ENCODE measurements at places on chromosomes 3 and 15.

DNA sequence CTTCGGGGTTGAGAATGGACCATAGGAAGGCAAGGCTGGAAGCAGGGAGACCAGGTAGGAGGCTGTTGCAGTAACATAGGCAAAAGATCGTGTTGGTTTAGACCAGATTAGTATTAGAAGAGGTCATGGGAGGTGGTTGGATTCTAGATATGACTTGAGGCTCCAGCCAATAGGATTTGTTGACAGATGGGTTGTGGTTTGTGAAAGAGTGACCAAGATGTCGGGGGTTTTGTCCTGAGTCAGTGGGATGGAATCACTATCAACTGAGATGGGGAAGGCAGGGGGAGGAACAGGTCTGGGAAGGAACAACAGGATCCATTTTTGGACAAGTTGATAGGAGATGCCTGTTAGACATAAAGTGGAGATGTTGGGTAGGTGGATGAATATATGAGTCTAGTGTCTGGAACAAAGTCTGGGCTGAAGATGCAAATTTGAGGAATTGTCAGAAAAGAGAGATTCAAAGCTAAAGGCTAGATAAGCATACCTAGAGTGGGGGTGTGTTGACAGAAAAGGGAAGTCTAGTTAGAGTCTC is 95.5 kb upstream of the NPHP3 start:
- DNase-seq: no peak

GRCh38 chr3:172201136-172201869 is 161.9 kb downstream of the FNDC3B start:
- no peak for DNase-seq

- DNase-seq: no peak
Observed at GRCh38 chr15:76011627-76012551, at the start of gene NRG4. Gene NRG4, minus strand, starts transcription at chr15:76012424. Its CDS starts 1,194 bp downstream, at chr15:76011230.

GRCh38 chr3:10556312-10556711 is 50.9 kb upstream of the ATP2B2 start:
- DNase-seq: no peak

- DNase-seq: no peak
Observed at GRCh38 chr15:72614810-72615532, 39.5 kb upstream of the GOLGA6B start.

- no peak for DNase-seq
Observed at GRCh38 chr3:195003006-195003892, 267.7 kb downstream of the XXYLT1 start.

- DNase-seq: no peak
Observed at GRCh38 chr15:70323111-70323851, 225.6 kb upstream of the TLE3 start.

DNA sequence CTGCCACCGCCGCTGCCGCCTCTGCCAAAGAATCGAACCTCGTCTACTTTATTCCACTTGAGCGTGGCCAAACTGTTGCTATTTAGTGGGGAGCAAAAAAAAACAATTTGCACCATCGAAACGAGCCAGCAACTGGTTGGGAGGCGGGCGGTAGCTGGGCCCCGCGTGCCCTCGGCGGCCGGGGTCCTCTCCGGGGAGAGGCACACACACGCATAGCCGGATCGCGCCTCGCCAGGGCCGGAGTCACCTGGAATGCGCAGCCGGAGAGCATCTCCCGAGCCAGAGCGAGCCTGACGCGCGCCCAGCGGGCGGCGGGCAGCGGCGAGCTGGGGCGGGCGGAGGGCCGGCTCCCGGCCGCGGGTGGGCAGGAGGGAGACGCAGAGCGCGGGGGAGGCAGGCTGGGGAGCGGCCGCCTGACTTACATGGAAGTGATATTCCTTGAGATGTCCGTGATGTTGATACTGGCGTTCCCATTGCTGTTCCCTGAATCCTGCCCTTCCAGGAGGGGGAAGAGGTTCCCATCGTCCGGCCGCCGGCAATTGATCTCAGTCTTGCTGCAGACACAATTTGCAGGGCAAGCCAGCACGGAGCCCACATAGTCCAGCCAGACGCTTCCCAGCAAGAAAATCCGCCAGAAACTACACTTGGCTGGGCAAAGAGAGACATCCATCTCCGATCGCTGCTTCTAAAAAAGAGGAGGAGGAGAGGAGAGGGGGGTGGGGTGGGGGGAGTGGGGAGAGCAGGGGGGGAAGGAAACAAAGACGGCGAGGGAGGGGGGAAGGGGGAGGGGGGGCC is 858 bp downstream of the NTRK3 start:
- no peak for DNase-seq

- no peak for DNase-seq
Observed at GRCh38 chr15:40762919-40763800, 708 bp upstream of the GCHFR start.

DNA sequence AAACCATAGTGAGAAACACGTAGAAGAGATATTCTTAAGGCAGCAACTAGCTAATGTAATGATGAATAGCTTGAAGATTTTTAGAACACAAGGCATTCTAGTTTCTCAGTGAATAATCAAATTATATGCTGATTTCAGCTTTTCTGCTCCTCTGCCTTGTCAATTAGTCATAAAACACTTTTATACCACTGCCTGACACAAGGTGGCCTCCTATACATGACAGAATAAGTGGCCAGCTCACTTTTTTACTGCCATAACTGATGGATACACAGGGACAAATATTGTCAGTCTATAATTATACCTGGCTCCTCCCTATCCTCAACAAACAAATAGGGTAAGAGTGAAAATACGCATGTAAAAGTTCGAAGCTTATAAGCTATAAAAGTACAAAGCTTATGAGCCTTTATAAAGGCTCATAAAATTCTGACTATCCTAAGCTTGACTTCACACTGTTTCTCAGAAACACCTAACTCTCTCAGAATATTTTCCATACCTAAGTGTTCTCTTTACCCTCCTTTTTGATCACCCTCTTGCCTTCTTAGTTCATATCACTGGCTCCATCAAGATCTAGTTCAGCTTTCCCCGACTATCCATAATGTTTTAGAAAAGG is 81.6 kb downstream of the HERC1 start:
- DNase-seq: no peak

GRCh38 chr15:90022905-90023700 is 22.0 kb downstream of the ZNF710 start:
- no peak for DNase-seq

GRCh38 chr15:48855501-48856440 is 22.2 kb upstream of the EID1 start:
- DNase-seq: no peak

DNA sequence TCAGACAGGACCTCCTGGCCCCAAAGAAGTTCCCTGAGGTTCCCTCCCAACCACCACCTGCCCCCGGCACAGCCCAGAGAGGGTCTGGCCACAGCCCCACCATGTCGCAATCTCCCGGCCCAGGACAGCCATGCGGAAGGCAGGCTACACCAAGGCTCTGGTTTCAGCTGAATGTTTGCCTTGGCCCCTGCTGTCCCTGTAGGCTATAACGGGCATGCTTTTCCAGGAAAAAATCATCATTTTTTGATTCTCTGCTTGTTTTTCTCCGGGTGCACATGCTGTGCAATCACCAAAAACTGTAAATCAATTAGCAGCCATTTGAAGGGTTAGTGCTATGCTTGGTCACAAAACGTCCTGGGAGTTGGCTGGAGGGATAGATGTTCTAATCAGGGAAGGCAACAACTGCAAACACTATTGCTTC is 142.7 kb upstream of the IGF1R start:
- no peak for DNase-seq

- DNase-seq: no peak
Observed at GRCh38 chr3:15361494-15362214, 29.3 kb upstream of the SH3BP5 start.

DNA sequence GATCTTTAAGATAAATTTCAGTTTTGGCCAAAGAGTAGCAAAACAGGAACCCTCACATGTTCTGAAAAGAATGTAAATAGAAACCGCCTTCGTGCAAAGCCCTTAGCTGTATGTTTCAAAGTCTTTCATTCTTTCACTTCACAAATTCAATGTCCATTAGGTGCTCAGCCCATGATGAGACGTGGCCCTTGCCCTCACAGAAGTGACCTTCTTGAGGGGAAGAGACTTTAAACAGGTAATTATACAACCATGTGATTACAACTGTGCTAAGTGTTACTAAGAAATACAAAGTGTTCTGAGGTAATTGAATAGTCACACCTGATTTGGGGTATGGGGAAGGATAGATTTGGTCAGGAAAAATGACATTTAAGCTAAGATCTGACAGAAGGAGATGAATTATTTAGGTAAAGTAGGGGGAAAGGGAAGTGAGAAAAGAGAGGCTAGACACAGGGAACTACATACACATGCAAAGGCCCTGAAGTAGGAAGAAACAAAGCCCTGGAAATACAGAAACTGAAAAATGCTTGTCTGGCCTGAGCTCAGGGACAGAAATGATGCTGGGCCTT is 19.6 kb downstream of the HSPBAP1 start:
- no peak for DNase-seq

Measured in cortex of kidney (tissue), 1 donor.